ENCODE measurements at places on chromosomes 5 and 9. TPM values are rescaled to one million over a fixed set of nuclear protein-coding genes. Genes with fewer than 3 reads are reported as not detected.

ECM2 gene
- total RNA-seq: 0.65 TPM

ANKS6 gene
- 11.3 TPM for total RNA-seq

TAF11L5 gene
- not detected for total RNA-seq

CTXN3 gene
- not detected for total RNA-seq

CTNND2 gene
- under 0.01 TPM for total RNA-seq

EMB gene
- 5.0 TPM for total RNA-seq

ANKRD34B gene
- not detected for total RNA-seq

GABRA6 gene
- total RNA-seq: not detected

BHMT2 gene
- total RNA-seq: 1.2 TPM

FABP6 gene
- total RNA-seq: not detected

SLC27A6 gene
- total RNA-seq: under 0.01 TPM

C6 gene
- not detected for total RNA-seq
